ENCODE measurements at places on chromosomes 1 and 21.

GRCh38 chr1:206049293-206049692 is 3.7 kb upstream of the RHEX start:
- DNase-seq = no peak

- DNase-seq = peak; percentile 22
These were observed 46.3 kb downstream of the GPA33 start for GRCh38 chr1:167043752-167044488.

GRCh38 chr1:63004868-63005267 is 220.9 kb downstream of the ATG4C start:
- no peak for DNase-seq

DNA sequence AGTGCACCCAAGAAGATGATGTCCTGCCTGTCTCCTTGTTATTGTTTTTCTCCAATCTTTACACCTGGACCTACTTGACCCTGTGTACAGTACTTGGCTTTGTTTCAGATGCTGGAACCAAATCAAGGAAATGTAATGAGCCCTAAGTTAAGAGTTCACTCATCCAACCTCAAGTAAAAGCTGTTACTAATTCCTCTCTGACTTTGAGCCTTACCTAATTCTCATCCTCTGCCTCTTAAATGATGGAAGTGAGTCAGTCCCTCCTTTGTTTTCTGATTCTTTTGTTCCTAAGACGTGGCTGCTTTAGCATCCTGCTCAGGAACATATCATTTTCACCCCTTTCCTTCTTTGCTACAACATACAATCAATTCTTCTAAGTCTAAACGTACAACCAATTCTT is 15.3 kb upstream of the PLA2G4A start:
- DNase-seq = no peak

- no peak for DNase-seq
These were observed 803 bp upstream of the B4GALT2 start for GRCh38 chr1:43978264-43978550.

GRCh38 chr1:156848461-156849150 is 10.3 kb downstream of the INSRR start:
- no peak for DNase-seq

GRCh38 chr21:37696936-37697335 is 219.3 kb downstream of the KCNJ6 start:
- no peak for DNase-seq

- DNase-seq = no peak
These were observed 28.4 kb downstream of the EXTL2 start for GRCh38 chr1:100866041-100866900.

DNA sequence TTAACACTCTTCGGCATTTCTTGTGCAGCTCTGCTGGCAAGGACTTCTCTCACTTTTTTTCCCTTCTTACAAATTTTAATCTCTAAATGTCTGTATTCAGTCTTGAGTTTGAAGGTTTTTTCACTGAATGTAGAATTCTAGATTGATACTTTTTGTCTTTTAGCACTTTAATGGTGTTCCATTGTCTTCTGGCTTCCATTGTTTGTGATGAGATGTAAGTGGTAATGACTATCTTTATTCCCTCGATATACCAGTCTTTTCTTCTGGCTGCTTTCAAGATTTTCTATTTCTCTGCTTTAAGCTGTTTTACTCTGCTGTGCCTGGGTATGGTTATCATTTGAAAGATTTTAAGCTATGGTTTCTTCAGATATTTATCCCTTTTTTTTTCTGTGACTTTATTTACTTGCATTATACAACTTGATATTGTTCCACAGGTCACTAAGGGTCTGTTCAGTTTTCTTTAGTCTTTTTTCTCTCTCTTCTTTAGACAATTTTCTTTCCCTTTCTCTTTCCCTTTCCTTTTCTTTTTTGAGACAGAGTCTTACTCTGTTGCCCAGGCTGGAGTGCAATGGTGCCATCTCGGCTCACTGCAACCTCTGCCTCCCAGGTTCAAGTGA is 35.8 kb downstream of the DYRK1A start:
- no peak for DNase-seq

GRCh38 chr1:30760596-30761324 is 3.2 kb upstream of the LAPTM5 start:
- DNase-seq = no peak

DNA sequence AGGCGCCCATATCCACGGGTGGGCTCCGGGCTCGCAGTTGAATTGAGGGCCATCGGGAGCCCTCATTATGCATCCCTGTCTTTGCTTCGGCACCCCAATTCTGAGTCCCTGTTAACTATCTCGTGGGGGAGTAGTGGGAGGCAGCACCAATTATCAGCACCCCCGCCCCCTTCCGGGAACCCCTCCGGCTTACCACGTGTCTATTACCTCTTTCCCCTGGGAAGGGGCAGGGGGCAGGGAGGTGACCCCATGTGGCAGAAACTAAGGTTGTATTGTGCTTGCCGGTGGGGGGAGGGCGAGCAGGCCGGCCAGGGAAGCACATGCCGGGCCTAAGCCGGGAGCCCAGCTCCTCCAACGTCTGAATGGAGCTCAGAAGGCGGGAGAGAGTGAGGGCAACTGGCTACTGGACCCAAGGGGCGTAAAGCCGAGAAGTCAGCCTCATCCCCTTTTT is 1.0 kb downstream of the LIN28A start:
- no peak for DNase-seq

DNA sequence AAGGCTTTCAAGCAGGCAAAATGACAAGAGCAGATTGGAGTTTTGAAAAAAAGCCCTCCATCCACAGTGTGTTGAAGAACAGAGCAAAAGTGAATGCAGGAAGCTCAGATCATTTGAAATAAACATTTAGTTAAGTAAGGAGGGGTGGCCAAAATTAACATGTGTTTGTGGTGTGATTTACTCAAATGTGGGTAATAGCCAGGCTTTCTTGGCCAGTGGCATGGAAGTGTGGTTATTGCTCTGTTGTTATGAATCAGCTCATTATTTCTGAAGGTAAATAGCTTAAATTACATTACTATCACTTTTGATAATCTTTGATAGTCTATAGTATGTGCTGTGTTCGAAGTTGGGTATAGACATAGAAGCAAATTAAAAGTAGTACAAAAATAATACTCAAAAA is 485.9 kb downstream of the LMO4 start:
- DNase-seq = no peak

GRCh38 chr1:203322500-203323179 is 17.3 kb downstream of the BTG2 start:
- DNase-seq = no peak

DNA sequence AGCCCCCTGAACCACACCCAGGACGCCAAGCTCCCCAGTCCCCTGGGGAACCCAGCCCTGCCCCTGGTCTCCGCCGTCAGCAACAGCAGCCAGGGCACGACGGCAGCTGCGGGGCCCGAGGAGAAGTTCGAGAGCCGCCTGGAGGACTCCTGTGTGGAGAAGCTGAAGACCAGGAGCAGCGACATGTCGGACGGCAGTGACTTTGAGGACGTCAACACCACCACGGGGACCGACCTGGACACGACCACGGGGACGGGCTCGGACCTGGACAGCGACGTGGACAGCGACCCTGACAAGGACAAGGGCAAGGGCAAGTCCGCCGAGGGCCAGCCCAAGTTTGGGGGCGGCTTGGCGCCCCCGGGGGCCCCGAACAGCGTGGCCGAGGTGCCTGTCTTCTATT is 42.7 kb upstream of the ARHGEF16 start:
- DNase-seq = no peak

- no peak for DNase-seq
These were observed 25.6 kb downstream of the SEC16B start for GRCh38 chr1:177944016-177944949.

DNA sequence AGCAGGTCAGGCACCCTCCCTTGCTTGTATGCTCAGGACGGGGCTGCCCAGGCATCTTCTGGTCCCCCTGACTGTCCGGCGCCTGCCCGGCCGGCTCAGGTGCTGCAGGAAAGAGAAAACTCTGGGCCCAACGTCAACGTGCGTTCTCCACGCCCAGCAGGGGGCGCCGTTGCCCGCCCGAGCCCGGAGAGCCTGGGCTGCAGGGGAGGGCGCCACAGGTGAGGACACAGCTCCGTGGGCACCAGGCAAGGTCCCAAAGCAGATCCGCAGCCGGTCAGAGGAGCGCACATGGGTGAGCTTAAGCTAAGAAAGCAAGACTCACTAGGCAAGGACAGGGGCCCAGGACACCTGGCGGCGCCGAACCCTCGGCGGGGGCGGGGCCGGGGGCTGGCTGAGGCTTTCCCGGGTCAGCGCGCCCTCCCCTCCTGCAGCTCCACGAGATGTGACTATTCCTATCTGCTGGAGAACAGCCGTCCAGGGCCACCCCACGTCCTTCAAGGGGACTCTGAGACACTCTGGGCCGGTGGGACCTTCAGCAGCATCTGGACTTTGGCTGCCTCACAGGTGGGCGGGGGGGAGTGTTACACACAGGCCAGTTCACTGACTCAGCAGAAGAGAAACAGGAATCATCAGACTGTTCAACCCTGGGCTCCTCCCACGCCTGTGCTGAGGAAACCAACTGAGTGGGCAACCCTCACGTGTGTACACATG is 29.3 kb downstream of the KRTAP10-1 start:
- DNase-seq = peak; percentile 11

- no peak for DNase-seq
These were observed 12.3 kb upstream of the MFAP2 start for GRCh38 chr1:16992675-16993074.

DNA sequence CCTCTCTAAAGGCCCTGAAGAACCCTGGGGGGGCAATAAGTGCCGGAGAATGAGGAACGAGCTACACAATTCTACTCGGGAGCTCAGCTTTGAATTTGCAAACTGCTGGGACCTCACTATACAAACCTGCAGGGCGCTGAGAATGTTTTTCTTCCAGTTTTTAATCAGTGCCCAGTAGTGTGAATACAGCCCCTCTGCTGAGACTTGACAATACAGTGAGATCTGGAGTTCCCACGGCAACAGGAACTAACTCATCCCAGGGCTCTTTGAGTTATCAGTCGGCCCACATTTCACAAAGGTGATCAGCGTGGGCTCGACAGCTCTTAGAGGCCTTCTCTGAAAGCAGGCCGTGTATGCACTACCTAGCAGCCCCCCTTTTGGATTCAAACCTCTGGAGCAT is 41.7 kb downstream of the TMEM53 start:
- no peak for DNase-seq

- peak; percentile 75 for DNase-seq
These were observed 9.4 kb downstream of the CYP2J2 start for GRCh38 chr1:59917026-59917784.

- no peak for DNase-seq
These were observed 18.0 kb upstream of the MFSD2A start for GRCh38 chr1:39936724-39937491.

DNA sequence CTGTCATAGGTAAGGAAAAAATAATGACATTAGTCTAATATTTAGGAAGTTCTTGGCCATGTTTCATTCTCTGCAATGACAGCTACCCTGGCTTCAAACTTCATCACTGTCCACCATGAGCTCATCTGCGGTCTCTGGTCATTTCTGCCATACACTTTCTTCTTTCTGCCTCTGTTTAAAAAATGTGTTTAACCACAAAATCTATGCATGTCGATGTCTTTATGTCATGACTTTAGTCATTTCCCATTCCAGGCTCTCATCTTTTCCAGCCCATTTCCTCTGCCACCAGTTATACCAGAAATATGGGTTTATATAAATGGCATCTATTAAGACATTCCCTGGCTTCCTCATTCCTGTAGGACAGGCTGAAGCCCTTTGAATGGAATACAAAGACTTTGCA is 68.5 kb upstream of the DUSP10 start:
- no peak for DNase-seq

DNA sequence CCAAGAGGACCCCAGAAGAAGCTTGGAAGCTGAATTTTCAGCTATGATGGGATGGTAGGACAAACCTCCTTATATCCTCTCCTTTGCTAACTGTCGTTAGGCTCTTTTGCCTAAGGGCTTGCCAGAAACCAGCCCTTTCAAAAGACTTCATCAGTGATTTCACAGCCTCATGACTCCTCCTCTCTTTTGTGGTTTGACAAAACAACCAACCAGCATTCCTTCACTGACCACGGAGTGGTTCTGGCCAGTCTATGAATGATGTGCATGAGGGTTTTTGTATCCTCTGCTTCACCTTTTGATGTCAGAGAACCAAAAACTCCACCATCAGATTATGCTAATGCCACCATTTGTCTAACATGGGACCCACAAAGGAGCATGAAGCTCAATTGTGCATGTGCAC is 116.9 kb upstream of the COA6 start:
- no peak for DNase-seq

DNA sequence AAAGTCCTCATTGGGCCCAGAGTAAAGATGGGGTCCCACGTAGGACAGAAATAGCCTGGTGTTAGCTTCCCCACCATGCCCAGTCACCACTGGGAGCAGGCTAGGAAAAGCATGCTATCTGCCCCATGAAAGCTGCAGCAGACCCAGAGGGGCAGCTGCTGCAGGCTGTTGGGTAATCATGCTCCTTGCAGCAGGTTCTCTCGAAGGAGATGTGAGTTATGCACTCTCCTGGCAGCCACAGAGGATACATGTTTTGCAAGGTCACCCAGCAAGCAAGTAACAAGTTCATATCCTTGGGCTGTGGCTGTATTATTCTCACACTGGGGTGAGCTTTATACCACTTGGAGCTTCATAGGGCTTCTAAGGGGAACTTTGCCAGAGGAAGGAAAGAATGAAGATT is 9.1 kb upstream of the HEYL start:
- no peak for DNase-seq

- peak; percentile 31 for DNase-seq
These were observed 629 bp downstream of the TAF5L start for GRCh38 chr1:229625071-229625914.

- no peak for DNase-seq
These were observed 155.6 kb downstream of the SDCCAG8 start for GRCh38 chr1:243411472-243411871.

DNA sequence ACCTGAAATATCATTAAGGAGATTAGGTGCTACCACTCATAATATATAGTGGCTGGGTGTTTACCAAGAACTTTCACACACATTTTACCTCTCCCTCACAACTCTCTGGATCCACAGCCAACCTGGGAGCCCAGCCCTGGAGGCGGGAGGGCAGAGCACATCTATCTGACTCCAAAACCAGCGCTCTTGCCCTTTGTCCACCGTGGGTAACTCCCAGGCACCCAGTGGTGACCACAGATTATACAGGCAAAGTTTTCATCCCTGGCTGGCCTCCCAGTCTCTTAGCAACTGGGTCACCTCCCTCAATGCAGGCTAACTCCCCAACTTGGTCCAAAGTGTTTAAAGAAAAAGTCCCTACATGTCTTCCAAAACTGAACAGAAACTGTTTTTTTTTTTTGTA is 2.4 kb downstream of the PAQR7 start:
- no peak for DNase-seq

DNA sequence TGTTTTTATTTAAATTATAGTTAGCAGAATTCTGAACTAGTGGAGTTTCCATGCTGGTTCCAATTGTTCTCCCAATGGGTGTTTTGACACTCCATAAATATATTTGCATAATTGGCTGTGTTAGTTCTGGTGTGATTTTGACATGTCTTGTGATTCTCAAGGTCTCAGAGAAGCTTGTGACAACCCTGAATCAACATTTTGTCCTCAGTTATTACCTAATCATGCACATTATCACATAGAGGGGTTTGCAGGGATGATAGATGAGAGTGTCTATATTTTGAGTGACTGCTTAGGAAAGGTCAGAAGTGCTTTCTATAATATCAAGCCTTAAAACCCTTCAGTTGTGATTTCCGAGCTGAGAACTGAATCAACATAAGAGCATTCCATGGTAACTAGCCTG is 11.5 kb upstream of the KCNK2 start:
- DNase-seq = no peak

- DNase-seq = no peak
These were observed 1.4 kb upstream of the RGS2 start for GRCh38 chr1:192807211-192808162.

Data from nucleus accumbens (tissue), 56 donors.